ENCODE measurements at places on chromosomes 12 and 14.

- DNase-seq = no peak
Observed at GRCh38 chr12:114547636-114548035, 136.3 kb downstream of the TBX3 start.

- no peak for DNase-seq
Observed at GRCh38 chr12:3292677-3293412, 198.2 kb upstream of the PRMT8 start.

DNA sequence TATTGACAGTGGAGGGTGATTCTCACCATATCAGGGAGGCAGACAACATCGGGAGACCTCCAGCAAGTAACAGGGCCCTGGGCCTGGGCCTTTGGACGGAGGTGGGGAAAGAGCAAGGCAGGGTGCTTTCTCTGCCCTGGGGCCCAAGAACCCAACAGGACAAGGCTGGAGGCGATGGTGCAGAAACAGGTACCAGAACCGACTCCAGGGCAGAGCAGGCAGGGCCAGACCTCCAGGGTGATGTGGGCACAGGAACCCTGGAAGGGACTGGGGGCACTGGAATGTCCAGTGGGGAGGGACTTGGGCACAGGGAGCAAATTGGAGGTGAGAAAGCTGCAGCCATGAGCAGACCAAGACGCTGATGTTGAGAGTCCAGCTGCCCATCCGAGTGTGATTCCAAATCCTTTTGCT lies 44.4 kb downstream of the PRMT8 start:
- no peak for DNase-seq

- no peak for DNase-seq
Observed at GRCh38 chr14:93591506-93591905, 160.8 kb downstream of the UNC79 start.

DNA sequence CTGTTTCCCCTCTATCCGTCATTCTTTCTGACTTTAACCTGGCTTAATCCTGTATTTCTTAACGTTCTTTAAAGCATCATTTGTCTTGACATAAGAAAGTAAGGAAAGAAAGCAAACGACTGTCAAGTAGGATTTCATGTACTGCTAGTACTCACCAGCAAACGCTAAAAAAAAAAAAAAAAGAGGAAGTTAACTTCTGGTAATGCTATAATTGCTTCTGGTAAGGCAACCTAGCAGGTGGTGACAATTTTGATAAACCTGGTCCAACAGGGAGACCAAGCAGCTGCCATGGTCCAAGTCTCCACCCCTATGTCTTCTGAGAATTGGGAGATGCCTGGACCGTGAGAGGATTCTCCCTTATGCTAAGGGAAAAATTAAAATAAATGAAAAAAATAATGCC lies 306.6 kb downstream of the DAD1 start:
- DNase-seq = no peak

DNA sequence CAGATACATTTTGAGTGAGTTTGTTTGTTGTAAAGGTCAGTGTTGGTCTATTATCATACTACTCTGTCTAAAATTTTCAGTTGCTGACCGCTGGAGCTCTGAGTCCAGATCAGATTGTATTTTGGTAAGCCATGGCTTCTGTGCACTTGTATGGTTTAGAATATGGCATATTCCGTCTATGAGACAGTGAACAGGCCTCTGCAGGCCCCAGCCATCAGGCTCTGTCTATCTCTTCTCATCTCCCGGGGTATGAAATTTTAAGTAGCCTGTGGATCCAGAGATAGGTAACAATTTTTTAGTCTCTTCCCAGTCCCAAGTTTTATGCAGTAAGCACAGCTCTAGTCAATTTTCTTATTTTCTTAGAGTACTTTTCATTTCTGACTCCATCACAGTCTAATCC lies 1929.1 kb upstream of the SEL1L start:
- no peak for DNase-seq

DNA sequence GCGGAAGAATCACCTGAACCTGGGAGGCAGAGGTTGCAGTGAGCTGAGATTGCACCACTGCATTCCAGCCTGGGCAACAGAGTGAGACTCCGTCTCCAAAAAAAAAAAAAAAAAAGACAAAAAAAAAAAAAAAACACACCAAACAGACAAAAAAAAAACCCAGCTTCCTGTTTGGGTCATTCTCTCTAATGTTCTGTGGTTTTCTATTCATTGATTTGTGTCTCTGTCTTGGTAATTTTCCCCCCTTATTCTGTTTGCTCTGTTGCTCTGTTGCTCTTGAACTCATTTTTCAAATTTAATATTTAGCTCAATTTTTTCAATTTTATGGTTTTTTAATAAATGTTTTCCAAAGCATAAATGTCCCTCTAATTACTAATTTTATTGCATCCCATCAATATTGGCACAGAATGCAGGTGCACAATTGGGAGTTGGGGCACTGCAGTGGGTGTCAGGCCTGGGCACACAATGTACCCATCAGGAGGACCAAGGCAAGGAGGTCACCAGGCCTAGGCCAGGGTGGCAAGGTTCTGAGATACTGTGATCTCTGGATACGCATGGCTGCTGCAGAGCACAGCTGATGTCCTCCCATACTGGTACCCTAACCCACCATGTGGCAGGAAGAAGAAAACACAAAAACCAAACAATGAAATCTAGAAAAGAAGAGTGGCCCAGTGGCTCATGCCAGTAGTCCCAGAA lies 8.0 kb upstream of the GNPTAB start:
- DNase-seq = no peak

DNA sequence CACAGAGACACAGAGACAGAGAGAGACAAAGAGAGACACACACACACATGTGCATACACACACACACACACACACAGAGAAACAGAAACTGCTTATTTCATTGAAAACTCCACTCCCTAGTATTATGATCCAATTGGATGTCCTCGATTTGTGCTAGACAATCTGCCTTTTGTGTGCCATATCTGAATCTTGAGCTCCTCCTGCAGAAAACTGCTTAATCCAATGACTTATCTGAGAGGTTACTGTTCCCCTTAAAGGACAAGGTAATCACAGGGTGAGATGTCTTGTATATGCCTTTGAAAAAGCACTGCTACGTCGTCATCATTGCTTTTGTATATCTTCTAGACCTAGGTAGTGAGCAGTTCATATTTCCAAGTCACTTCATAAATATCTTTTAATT lies 371.5 kb downstream of the LRIG3 start:
- DNase-seq = no peak

GRCh38 chr12:32253154-32253790 lies 146.1 kb upstream of the FGD4 start:
- no peak for DNase-seq

- DNase-seq = no peak
Observed at GRCh38 chr14:100586403-100587085, 673 bp downstream of the BEGAIN start.

DNA sequence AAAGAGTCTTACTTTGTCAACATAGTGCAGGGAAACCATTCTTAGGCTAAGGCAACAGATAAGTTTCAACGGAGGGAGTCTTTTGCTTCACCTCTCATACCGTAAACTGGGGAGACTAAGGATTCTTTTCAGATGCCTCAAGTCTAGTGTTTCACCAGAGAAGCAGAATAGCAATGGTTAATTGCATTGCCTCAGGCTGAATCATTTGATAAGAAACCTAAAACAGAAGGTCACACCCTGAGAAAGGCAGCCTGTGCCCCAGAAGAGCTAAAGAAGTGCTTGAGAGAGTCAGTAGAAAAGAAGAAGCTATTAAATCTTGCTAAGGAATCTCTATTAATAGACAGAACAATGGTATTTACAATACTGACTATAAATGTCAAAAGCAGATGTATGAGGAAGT lies 21.8 kb upstream of the ATXN7L3B start:
- no peak for DNase-seq

- DNase-seq = no peak
Observed at GRCh38 chr14:80627745-80628144, 313.8 kb downstream of the CEP128 start.

DNA sequence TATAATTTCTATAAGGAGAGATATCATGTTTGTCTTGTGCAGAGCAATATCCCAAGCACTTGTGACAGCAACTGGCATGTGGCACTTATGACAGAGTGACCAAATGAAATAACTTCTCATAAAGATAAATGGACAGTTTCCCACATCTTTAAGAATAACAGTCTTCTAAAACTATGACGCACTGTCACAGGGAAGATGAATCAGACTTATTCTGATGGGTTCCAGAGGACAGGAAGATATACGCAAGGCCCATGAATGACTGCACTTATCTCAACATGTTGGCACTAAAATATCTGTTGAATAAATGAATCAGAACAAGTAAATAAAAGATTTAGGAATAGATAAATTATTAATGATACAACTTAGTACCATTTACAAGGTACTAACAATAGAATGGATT lies 465.8 kb upstream of the SYT1 start:
- no peak for DNase-seq

- DNase-seq = no peak
Observed at GRCh38 chr12:30763053-30763452, 8.3 kb upstream of the CAPRIN2 start.

GRCh38 chr12:19894803-19895202 lies 455.5 kb downstream of the AEBP2 start:
- no peak for DNase-seq

- no peak for DNase-seq
Observed at GRCh38 chr14:74875941-74876913, at the start of gene PROX2. PROX2 (minus strand) TSS chr14:74876145; CDS start chr14:74863834, 12,311 bp downstream.

- peak; percentile 86 for DNase-seq
Observed at GRCh38 chr12:25694072-25694471, 141.0 kb upstream of the LMNTD1 start.

GRCh38 chr14:96663491-96664067 lies 133.6 kb upstream of the VRK1 start:
- DNase-seq = no peak

GRCh38 chr12:27730097-27730588 lies 19.5 kb downstream of the MRPS35 start:
- no peak for DNase-seq

DNA sequence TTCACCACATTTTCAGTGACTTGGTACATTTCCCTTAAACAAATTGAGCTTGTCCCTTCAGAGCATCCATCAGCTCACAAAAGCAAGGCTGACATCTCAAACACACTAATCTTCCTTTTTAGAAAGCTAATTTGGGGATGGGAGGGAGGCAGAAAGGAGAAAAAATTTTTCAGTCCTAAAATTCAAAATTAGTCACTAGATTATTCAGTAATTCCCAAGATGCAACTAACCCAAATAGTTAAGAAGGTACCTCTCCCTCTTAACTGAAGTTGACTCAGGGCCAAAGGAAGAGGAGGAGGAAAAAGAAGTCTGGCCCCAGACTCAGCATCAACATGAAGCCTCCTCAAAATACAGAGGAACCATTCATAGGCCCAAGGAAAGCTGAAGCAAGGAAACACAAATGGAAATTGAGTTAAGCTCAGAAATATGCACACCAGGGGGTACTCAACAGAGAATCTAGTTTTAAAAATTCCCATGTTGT lies 21.7 kb downstream of the CBX5 start:
- DNase-seq = no peak

GRCh38 chr12:45670346-45671065 lies 59.0 kb upstream of the ARID2 start:
- no peak for DNase-seq

DNA sequence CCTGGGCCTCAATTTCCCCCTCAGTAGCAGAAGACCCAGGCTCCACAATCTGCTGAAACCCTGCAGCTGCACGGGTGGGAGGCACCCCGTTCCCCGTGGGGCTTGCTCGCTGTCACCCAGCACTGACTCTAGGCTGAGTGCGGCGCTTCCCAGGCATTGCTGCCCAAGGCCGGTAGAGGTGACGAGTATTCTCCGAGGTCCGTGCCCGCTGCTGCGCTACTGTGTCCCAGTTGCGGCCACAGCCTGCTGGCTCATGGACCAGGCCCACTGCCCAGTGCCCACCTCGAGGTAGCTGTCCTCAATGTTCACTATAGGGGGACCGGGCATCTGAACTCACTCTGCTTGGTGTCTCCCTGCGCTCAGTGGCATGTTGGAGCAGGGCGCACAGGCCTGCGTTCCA lies 74.7 kb downstream of the GSC start:
- DNase-seq = no peak

DNA sequence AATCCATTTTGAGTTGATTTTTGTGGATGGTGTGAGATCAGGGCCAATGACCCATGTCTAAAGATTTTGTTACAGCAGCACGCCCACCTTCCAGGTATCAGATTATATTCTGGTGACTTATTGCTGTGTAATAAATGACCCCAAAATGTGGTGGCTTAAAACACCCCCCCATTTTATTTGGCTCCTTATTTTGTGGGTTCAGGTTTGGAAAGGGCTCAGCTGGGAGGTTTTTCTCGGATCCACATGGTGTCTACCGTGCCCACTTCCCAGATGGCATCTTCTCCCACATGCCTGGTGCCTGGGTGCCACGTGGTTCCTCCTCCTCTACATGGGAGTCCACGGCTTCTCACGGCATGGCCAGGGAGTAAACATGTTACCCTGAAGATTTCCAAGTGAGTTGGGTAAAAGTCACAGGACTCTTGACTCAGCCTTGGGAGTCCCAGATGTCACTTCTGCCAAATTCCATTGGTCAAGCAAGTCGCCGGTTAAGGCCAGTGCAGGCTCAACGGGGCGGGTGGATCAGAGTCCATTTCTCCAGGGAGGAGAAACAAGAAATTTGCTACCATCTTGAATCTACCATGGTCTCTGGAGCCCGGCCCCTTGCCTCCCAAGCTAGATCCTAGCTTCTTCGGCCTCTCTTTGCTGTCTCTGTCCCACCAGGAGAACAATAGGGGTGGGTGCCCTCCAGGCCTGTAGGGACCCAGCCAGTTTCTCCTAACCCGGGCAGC lies 214.3 kb downstream of the KIF26A start:
- DNase-seq = no peak

GRCh38 chr12:47270782-47271664 lies 191.3 kb upstream of the AMIGO2 start:
- no peak for DNase-seq

GRCh38 chr12:116561181-116561821 lies 2.1 kb downstream of the MAP1LC3B2 start:
- no peak for DNase-seq

GRCh38 chr12:95790033-95790916 lies at the start of gene NTN4:
NTN4 (minus strand) TSS chr12:95790764; CDS start chr12:95790309, 455 bp downstream.
- peak; percentile 49 for DNase-seq

GRCh38 chr14:51922624-51923023 lies 62.2 kb downstream of the GNG2 start:
- no peak for DNase-seq

- no peak for DNase-seq
Observed at GRCh38 chr14:97233319-97233985, 436.3 kb downstream of the VRK1 start.

- DNase-seq = no peak
Observed at GRCh38 chr12:19848421-19848820, 409.1 kb downstream of the AEBP2 start.

- DNase-seq = no peak
Observed at GRCh38 chr12:93080452-93080851, 151.4 kb upstream of the EEA1 start.

Measured in adrenal gland (tissue), 19 donors.